ENCODE measurements at places on chromosomes 1 and 21. TPM values are rescaled to one million over a fixed set of nuclear protein-coding genes. Genes with fewer than 3 reads are reported as not detected.

The KIF2C gene
- total RNA-seq: 20.8 TPM

The TSPEAR gene
- not detected for total RNA-seq

- H3K4me1 ChIP-seq: peaks cover 8% of the 10 kb centered on the region
- no peak overlapping the region for H3K27ac ChIP-seq
- no peak overlapping the region for H3K4me3 ChIP-seq
- DNase-seq: no peak
These were observed 11.9 kb upstream of the DUSP10 start for GRCh38 chr1:221753828-221754188.

GRCh38 chr1:70150444-70150843 is 54.9 kb downstream of the LRRC40 start:
- H3K27ac ChIP-seq: no peak overlapping the region
- no peak for DNase-seq
- peaks cover 5% of the 10 kb centered on the region for H3K4me1 ChIP-seq
- no peak overlapping the region for H3K4me3 ChIP-seq
- peaks cover 18% of the 10 kb centered on the region for H3K36me3 ChIP-seq
- H3K27me3 ChIP-seq: no peaks in the 10 kb centered on the region

DNA sequence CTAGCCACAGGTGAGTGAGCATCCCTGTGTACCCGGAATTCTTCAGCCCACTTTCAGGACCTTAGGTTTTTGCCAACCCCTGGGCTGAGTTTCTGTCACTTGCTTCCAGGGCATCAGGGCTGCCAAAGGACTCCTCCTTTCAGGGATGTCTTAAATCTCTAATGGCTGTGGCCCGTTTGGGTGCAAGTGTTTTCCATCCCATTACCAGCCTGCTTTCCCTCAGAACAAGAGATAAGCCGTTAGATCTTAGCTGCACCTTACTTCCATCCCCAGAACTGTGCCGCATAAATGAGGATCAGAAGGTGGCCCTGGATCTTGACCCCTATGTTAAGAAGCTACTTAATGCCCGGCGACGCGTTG is 652 bp downstream of the SNAPIN start:
- H3K4me1 ChIP-seq: peaks cover 5% of the 10 kb centered on the region
- no peaks in the 10 kb centered on the region for H3K36me3 ChIP-seq
- no peaks in the 10 kb centered on the region for H3K27me3 ChIP-seq

GRCh38 chr1:6547301-6547700 is 7.0 kb downstream of the NOL9 start:
- DNase-seq: peak; percentile 17
- H3K27ac ChIP-seq: no peak overlapping the region
- H3K36me3 ChIP-seq: peaks cover 90% of the 10 kb centered on the region
- no peaks in the 10 kb centered on the region for H3K27me3 ChIP-seq
- no peak overlapping the region for H3K4me3 ChIP-seq

Data from MCF 10A (cell line).